Activated T-helper 1 cell treated with anti-CD3 and anti-CD28 coated beads, Interleukin-2, amount 50 U/mL, for 16 hours (primary cell): ENCODE measurements at places on chromosomes 12 and 14.

- no peak for DNase-seq
Observed at GRCh38 chr14:37870632-37871346, 275.4 kb downstream of the TTC6 start.

DNA sequence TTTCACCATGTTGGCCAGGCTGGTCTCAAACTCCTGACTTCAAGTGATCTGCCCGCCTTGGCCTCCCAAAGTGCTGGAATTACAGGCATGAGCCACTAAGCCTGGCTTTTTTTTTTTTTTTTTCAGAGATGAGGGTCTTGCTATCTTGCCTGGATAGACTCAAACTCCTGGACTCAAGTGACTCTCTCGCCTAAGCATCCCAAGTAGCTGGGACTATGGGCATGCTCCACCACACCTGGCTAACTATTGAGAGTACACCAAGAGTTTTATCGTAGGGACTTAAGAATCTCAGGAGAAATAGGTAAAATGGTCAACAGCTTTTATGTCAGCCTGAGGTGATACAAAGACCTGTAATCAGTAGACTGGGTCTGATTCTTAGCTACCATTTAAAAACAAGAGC is 31.2 kb upstream of the SIX1 start:
- DNase-seq, result no peak

DNA sequence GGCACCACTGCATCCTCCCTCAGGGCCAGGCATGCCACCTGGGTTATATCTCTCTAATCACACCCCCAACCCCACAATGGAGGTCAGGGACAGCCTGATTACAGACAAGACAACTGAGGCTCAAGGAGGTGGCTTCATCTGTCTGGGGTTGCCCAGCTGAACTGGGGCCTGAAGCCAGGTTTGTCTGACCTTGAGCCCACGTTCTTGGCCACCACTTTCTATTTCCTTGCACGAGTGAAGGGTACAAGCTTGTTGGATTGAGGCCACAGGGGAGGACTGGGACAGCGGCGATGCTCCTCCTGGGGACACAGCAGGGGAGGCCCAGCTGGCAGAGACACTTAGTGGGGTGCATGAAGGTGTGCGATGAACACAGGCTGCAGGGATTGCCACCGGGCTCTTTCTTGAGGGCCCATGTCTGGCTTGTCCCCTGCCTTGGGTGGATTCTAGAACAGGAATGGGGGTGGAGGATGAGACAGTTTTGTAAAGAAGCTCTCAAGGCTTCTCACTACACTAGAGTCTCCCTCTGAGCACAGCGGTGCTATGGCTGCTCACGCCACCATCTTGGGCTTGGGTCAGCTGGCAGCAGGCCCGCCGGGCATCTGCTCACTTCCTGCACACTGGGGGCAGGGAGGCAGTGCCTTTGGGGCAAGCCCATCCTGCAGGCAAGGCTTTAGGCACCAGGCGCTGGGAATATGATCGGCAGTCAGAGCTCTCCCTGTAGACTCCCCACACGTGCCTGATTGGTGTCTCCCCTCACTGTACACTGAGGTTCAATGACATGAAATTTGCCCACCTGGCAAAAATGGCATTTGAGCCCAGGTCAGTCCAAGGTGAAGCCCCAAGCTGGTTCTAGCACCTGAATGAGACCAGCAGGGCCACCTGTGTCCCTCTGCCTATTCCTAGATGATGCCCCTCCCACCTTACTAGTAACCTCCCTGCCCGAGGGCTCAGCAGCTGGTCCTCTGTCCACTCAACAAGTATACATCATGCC is 16.0 kb downstream of the RITA1 start:
- DNase-seq, result no peak

DNA sequence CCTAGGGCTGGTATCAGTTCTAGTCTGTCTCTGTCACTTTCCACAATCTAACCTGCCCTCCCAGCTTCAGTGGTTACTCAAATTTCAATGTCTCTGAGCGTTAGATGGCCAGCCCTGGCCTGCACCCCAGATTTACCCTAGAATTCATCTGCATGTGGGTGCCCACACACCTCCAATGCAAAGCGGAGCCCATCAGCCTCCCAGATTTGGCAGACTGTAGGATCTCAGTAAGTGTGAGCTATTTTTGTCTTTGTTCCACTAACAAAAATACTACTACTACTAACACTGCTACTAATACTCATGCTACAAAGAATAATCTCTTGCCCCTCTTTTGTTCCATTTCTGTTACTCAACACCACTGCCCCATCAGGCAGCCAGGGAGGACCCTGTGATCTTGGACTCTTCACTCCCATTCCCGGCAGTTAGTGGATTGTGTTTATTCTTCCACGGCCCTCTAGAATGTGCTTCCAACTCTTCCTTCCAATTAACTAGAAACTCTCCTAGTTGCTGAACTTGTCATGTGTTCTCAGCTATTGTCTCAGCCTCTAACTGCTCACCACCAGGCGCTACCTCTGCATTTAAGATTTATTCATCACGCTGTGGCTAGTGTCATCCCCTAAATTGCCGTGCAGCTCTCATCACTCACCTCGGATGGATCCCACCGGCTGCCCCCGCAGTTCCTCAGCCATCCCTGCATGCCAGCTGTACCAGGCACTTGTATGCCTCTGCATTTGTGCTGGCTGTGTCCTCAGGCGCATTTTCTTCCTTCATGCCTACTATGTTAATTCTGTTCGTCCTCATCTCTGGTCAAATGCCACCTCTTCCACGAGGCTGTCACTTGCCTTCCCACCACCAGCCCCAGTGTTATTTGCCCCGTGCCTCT is 150.6 kb upstream of the HIF1A start:
- DNase-seq, result no peak

GRCh38 chr14:84390010-84390409 is 1139.9 kb upstream of the FLRT2 start:
- DNase-seq, result no peak

DNA sequence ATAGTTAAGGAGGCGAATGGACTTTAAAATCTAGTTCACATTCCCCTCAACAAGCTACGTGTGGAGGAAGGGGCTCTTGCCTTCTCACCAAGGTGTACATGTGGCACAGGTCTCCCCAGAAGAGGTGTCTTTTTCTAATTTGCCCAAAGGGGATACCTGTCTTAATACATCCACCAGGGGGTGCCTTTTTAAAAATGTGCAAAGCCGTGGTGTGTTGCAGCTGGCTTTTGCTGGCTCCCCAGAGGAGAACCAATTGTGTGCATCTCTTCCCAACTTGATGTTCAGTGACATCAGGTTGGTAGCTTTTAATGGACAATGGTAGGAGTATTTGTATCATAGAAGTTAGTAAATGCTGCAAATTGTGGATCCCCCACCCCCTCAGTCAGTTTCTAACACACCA is 33.8 kb downstream of the CREBL2 start:
- no peak for DNase-seq

- DNase-seq, result no peak
Observed at GRCh38 chr12:45946435-45946834, 43.9 kb downstream of the SCAF11 start.

DNA sequence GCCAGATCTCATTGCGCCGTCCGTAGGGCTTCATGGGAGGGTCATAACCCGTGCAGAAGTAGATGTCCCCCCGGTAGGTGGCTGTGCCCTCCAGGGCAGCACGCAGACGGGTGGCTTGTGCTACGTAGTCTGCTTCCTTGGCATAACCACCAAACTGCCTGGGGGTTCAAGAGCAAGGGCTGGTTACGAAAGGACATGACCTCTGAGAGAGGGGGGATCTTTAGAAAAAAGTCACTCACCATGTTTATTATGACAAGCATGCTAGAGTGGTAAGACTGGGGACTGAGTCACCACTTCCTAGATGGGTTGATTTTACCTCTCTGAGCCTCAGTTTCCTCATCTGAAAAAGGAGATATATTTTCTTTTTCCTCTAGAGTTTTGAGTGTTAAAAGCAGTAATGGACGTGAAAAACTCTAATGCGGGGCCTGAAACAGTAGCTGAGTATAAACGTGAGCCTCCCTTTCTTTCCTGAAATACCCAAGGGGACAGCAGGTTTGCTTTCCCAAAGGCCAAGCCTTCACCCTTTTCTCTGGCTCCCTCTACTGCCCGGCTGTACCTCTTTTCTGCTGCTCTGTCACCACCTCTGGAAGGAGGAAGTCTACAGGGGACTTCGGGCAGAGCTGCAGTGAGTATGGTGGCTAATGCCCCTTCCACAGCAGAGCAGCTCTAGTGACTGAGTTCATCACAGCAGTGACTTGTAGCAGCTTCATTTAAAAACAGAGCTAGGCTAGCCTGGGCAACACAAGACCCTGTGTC is 23.5 kb upstream of the GPRC5D start:
- no peak for DNase-seq

- no peak for DNase-seq
Observed at GRCh38 chr14:94203473-94204210, 29.5 kb downstream of the PPP4R4 start.

GRCh38 chr12:103518899-103519298 is 23.1 kb upstream of the C12orf42 start:
- no peak for DNase-seq

- DNase-seq, result no peak
Observed at GRCh38 chr12:93166541-93167307, 211.0 kb upstream of the NUDT4 start.

- DNase-seq, result no peak
Observed at GRCh38 chr14:70622111-70622712, 19.5 kb upstream of the TTC9 start.

- no peak for DNase-seq
Observed at GRCh38 chr12:32261638-32262037, 137.7 kb upstream of the FGD4 start.

DNA sequence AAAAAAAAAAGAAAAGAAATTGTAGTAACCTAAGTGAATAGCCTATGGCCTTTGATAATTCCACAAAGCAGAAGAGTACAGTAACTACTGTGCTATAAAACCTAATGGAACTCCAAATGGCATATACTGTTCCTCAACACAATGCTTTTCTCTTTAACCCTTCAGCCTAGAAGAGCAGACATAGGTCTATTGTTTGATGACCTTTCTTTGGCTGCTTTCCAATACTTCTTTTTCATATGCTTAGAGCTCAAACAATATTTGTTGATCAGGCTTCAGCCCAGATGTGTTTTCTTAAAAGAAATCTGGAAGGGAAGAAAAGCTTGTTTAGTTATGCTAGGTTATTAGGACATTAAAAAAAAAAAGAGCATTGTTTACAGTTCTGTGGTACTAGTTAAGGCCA is 116.4 kb downstream of the NTN4 start:
- no peak for DNase-seq

DNA sequence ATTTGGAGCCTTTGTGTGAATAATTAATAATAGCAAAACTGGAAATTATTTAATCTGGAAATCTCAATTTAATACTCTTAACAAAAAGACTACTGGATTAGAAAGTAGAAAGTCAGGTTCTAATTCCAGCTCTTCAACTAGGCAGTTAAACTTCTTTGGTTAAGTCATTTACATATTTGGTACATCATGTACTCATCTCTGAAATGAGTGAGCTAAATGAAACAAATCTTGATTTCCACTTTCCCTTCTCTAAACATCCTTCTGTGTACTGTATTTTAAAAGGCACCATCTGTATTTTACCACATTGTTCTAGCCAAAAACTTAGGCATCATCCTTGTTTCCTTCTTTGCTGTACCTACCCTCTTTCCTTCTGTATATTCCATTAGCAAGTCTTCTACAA is 26.9 kb downstream of the CRADD start:
- no peak for DNase-seq

GRCh38 chr14:73744175-73744867 is 30.1 kb upstream of the PNMA1 start:
- no peak for DNase-seq

DNA sequence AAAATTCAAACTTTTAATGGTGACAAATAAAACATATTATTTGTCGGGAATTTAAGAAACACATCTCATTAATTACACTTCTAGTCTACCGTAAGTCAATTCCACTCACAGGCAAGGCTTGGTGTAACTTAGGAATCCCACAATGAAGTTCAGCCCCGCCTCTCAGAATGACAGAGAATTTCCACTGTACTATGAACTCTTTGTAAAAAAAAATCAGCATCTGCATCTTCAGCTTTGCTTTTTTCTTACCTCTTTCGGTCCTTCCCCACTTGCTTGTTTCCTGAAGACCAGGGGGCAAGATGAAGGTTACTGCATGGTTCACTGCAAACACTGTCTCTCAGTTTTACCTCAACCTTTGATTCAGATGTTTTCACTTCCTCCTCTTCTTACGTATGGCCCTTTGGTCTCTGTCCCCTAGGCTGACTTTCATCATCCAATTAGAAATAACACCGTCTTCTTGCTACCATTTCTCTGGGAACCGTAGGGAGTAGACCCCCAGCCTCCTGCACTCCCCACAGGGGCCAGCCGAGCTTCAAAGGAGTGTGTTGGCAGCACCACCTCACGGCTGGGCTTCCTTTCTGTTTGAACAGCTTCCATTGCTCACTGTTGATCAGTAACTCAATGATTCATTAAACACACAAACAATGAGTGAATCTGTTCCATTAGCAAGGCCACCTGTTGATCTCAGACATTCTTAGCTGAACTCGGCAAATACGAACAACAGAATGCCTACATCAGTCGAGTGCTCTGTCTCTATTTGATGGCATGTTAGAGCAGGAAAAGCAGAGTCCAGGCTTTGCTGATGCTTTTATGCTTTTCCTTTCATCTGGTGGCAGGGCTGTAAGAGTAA is 343.0 kb downstream of the BMP4 start:
- no peak for DNase-seq

DNA sequence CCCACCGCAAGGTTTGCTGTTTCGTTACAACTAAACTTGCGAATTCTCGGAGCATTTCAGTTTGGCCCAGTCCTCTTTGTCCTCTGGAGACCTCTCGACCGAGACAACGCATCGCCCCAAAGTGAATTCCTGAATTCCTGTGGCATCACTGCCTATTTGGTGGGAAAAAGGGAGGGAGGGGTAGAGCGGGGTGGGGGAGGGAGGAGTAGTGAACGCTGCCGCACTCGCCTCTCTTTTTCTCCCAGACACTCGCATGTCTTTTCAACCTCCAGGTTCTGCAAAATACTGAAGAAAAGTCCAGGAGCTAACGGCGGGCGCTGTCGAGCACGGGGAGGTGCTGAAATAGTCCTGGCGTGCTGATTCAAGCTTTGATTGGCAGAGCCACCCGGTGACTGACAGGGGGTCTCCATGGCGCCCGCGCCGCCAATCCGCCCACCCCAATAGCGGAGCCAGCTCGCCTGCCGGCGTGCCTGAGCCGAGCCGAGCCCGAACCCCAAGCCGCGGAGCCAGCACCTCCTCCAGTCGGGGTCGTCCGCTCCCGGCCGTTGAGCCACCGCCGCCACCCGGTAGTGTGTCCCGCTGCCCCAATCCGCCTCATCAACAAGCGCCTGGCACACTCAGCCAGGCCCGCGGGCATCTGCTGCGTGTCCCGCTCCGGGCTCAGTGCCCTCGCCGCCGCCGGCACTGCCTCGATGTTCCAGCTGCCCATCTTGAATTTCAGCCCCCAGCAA is at the start of gene SIX6:
Gene SIX6 (plus strand): TSS at position 440 of the 731 bp plus-strand sequence. CDS start 253 bp downstream, at position 693.
- DNase-seq, result no peak

GRCh38 chr12:94297096-94297699 is 148.8 kb downstream of the PLXNC1 start:
- DNase-seq, result no peak
